ENCODE measurements at places on chromosomes 11 and 22. TPM values are rescaled to one million over a fixed set of nuclear protein-coding genes. Genes with fewer than 3 reads are reported as not detected.

The FAM118A gene
- 15.5 TPM for total RNA-seq

The ASCL2 gene
- not detected for total RNA-seq

The TESMIN gene
- 6.3 TPM for total RNA-seq

The PACS1 gene
- 28.1 TPM for total RNA-seq

DNA sequence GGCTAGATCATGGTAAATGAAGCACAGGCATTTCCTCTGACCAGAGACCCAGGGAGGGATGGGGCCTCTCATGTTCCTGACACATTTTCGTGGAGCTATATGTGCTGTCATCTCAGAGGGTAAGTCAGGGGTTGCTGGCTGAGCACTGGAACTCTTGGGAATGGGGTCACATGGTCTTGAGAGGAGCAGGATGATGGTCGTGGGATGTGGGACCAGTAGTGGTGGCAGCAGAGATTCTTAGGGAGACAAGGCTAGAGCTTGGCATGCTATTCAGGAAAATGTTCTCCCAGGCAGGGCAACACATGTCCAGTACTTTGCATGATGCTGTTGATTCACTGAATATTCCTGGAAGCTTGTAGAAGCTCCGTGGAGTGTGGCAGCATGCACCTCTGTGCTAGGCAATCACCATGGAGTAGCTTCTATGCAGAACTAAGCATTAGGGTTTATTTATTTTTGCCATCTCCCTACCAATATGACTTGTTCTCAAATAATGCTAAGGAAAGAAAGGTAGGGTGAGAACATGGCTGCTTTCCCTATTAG, 31.4 kb upstream of the TTC12 start:
- no peak for DNase-seq

GRCh38 chr11:67240576-67241389, 25.5 kb upstream of the GRK2 start:
- peak; percentile 82 for DNase-seq

DNA sequence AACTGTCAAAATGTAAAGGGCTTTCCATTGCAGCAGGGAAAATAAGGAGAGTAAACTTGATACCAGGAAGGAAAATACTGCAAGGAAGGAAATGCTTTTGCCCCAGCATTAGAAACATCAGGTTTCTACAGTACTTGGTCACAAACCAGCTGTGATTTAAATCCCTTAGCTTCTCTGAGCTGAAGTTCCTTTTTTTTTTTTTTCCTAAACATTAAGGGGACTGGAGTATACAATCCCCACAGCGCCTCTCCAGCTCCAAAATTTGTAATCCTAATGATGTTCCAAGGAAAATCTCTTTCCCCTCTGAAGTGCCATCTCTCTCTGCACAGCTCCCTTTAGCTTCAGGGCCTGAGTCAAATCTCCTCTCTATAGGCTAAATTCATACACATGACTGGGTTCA, 220.5 kb upstream of the PITPNB start:
- DNase-seq: no peak

- no peak for DNase-seq
Measured at GRCh38 chr11:47378010-47378835, at the start of gene SPI1. SPI1 (minus strand) TSS chr11:47378547; CDS start chr11:47378353, 194 bp downstream.

Measured in foreskin keratinocyte (primary cell).